Stimulated activated CD8-positive, alpha-beta memory T cell treated with anti-CD3 and anti-CD28 coated beads, Interleukin-4, amount 100 ng/mL, for 1 hour (primary cell): ENCODE measurements at places on chromosomes 5 and 9.

GRCh38 chr5:54695198-54695966 is 177.8 kb downstream of the SNX18 start:
- DNase-seq, result no peak

GRCh38 chr5:55973296-55973695 is 21.5 kb downstream of the IL6ST start:
- DNase-seq, result no peak

GRCh38 chr9:122113574-122113973 is 20.5 kb upstream of the TTLL11 start:
- no peak for DNase-seq

DNA sequence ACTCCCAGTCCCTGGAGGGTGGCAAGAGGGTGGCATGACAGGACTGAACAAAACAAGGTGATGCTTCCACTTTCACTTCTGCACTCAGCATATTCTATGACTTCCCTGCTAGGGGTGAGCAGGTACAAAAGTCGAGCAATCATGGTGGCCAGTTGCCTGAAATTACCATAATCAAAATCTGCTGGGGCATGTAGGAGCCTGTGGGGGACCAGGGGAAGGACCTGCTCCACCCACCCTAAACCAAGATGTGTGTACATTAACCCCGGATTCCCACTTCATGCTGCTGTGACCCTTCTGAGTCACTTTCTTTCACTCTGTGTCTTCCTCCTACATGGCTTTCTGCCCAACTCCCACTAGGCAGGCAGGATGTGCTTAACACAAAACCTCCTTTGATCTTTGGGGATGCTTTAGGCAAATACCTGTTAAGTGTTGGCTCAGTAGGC is 73.3 kb upstream of the PHF24 start:
- DNase-seq, result no peak

DNA sequence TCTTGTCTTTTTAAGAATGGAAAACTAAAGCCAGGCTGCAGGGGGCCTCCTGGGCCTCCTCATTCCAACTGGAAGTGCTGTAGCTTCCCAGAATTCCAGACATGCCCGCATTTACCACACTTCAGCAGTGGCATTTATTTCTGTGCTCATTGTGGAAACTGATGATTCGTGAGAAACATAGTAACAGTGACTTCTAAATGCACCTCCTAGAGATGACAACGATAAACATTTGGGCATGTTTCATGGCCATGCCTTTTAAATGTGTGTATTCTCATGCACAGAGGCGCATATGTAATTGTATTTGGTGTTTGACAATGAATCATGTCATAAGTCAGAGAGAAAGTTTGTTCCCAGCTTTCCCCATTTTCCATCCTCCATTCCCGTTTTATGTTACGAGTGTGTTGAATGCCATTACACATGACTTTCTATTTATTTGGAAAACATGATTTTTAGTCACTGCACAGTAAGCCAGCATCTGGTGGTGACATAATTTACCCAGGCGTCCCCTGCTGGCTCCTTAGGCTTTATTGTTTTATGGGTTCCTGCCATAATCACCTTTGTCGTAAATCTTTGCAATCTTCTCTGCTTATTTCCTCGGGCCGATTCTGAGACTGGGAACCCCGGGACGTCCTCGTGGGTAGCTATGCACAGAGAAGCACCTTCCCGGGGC is 68.8 kb upstream of the FCN2 start:
- no peak for DNase-seq

- DNase-seq, result no peak
These were observed 12.2 kb upstream of the SPINK4 start for GRCh38 chr9:33227741-33228140.

- no peak for DNase-seq
These were observed 172.1 kb downstream of the NR3C1 start for GRCh38 chr5:143231416-143231815.

- DNase-seq, result no peak
These were observed 106.1 kb downstream of the UBAP2 start for GRCh38 chr9:33942471-33943083.

DNA sequence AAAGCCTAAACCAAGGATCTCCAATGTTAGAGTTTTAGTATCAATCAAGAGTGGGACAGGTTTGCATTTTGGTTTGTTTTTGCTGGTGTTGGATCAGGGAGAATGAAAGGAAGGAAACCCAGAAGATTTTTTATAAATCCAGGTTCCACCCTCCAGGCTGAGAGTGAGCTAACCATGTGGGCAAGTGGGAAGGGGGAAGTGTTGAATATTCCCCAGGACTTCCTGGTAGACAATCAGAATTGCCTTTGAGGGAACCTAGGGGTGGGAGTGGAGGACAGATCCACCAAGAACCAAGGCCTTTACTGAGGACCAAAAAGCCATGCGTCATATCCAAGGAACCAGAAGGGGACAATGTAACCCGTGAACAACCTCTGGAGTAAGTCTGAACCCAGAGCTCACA is 33.5 kb upstream of the PIK3R1 start:
- DNase-seq, result no peak

- DNase-seq, result no peak
These were observed 22.5 kb upstream of the GLIPR2 start for GRCh38 chr9:36113999-36114398.

- DNase-seq, result no peak
These were observed 2.1 kb upstream of the HSDL2 start for GRCh38 chr9:112377684-112378327.

GRCh38 chr5:95942968-95943367 is 18.7 kb downstream of the ELL2 start:
- no peak for DNase-seq

- no peak for DNase-seq
These were observed 17.7 kb downstream of the EFNA5 start for GRCh38 chr5:107652839-107653607.

DNA sequence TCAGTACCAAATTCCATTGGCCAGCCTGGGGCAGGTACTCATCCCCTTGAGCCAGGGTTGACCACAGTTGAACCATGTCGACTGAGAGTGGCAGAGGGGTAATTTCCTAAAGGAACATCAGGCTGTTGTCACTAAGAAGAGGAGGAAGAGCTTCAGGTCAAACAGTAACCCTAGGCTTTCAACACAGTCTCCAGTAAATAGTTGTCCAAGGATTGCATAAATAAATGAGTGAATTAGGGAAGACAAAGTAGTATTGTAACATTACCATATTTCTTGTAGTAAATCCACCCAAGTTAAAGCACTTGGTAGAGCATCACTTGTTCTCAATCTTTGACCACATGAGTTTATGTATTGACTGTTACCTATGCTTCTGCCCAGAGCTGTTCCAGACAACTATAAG is 7.4 kb downstream of the PSAT1 start:
- no peak for DNase-seq

DNA sequence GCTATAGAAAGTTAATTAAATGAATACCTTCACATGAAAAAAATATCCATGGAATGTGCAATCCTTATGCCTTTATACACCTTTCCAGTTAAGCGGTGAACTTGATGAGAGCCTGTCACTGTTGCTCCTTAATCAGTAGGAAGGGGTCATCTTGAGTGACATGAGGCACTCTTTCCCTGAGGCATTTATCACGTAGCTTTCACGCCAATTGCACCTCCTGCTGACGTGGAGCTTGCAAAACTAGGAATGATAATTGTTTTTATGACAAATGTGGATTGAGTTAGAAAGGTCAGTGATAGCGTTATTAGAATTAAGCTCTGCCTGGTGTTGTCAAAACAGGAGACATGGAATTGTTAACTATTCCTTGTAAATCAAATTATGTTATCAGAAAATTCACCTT is 79.7 kb downstream of the SLF1 start:
- DNase-seq, result no peak

DNA sequence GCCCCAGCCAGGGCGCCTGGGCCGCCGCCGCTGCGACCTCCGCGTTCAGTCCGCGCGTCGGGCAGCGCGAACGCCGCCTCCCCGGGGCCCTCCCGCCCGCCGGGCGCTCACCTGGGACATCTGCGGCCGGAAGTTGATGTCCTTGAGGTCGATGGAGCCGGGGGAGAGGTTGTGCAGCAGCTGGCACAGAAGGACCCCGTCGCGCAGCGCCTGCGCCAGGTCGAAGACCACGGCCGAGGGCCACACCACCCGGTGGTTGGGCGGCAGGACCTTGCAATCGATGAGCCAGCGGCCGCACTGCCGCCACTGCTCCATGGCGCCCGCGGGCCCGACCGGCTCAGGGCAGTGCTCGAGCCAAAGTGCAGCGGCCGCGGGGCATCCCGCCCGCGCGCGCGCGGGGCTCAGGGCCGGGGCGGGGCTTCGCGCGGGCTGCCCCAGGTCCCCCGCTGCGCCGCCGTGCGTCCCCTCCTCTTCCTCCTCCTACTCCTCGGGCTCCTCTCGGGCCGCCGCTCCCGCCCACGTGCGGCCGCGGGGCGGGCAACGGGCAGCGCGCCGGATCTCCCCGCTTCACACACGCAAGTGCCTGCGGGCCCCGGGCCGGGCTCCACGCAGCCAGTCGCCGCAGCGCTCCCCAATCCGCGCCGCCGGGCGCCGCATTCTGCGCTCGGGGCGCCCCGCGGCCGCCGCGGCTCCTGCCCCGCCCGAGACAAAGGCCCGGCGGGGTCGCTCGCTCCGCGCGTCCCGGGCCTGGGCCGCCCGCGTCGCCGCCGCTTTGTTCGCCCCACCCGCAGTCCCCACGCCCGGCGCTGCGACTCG is at the start of gene VAV2:
VAV2 (minus strand) TSS at position 361 of the 816 bp plus-strand sequence; CDS start at position 315, 46 bp downstream.
- no peak for DNase-seq

- no peak for DNase-seq
These were observed 47.5 kb downstream of the SAXO1 start for GRCh38 chr9:18985464-18985951.

GRCh38 chr5:153276151-153276550 is 214.3 kb upstream of the GRIA1 start:
- no peak for DNase-seq

GRCh38 chr5:181230551-181230950 is 7.5 kb downstream of the TRIM41 start:
- no peak for DNase-seq

DNA sequence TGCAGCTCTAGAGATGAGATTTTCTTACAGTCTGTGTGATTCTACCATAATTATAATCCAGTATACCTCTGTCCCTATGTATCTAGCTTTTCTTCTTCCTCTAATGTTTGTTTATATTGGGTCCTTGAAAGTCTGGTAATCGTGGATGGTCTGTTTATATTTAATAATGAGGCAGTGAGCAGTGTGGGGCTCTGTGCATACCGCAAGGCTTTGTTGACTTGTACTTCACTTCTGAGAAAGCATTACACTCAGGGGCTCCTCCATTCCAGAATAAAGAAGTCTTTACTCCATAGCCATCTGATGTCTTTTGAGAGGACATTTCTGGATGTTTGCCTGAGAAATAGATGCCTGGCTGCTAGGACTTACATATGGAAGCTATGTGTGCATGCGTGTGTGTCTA is 4.5 kb upstream of the MPDZ start:
- DNase-seq, result no peak

GRCh38 chr9:32351845-32352244 is 32.6 kb upstream of the ACO1 start:
- no peak for DNase-seq

DNA sequence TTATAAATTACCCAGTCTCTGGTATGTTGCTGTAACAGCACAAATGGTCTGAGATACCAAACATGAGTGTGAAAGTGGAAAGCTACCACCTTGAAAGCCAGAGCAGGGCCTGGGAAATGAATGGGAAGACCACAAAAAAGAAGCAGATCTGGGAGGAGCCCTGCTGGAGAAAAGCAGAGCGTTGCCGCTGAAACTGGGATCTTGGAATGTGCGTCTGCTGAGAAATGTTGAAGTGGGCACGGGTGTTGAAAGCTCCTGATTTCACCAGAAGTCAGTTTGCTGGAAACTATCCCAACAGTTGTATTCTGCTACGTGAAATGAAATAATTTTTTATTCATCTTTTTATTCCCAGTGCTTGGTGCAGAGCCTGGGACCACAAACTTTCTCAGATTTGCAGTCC is 40.0 kb downstream of the NUDT12 start:
- no peak for DNase-seq

- DNase-seq, result no peak
These were observed 73.6 kb upstream of the ALDH1B1 start for GRCh38 chr9:38318759-38319495.

DNA sequence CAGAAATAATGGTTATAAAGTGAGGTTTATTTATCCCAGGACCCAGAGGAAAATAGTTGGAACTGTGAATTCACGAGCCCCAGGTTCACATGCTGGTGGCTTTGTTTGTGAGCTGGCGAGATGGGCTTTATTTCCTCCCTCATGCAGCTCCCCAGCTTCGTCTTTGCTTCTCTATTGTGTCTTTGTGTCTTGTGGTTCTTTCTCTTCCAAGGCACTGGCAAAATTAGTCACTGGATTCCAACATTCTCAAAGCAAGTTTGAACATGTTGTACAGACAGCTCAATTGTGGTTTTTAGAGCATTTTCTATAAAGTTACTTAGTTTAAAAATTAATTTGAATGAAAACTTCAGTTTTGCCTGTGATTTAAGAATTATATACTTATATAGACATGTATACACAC is 7.2 kb downstream of the NDUFS6 start:
- no peak for DNase-seq
